ENCODE measurements at places on chromosomes 7 and 10.

GRCh38 chr7:85237721-85238120 lies 50.9 kb upstream of the SEMA3D start:
- DNase-seq = no peak

GRCh38 chr7:50641442-50642405 lies 76.5 kb upstream of the DDC start:
- DNase-seq = peak; percentile 3

DNA sequence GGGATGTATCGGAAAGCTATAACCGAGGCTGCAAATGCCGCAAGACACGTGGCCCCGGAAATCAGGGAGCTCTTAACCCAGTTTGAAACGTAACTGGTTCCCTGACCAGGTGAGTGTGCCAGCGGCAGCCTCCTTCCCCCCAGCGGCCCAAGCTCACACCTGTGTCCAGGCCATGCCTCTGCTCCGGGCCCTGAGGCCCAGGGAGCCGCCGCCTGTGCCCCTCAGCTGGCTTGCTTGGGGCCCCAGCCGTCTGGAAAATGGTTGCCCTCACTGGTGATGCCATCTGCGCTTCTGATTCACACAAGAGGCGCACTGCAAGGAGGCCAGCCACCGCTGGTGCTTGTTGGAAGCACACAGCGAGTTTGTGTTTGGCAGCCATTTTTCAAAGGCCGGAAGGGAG lies 9.2 kb downstream of the PWWP2B start:
- DNase-seq = no peak

- no peak for DNase-seq
These were observed 31.5 kb downstream of the MTURN start for GRCh38 chr7:30166155-30166840.

GRCh38 chr7:115672024-115672423 lies 358.5 kb downstream of the TFEC start:
- no peak for DNase-seq

DNA sequence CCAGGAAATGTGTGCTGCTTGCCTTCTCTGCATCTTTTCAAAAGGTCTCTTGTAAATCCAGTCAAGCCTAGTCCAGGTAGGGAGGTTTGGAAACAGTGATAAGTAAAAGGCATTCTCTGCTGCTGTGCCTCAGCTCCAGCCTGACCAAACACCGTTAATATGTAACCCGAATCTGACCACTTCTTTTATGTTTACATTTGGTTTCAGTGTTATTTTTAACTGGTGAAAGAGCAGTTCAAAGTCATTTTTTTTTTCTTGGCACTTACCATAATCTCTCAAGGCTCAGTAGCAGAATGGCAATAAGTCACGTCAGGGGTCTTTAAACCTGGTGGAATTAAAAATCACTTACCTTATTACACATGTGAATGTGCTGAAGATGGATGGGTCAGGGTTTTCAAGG lies 216.8 kb downstream of the PTEN start:
- DNase-seq = no peak

DNA sequence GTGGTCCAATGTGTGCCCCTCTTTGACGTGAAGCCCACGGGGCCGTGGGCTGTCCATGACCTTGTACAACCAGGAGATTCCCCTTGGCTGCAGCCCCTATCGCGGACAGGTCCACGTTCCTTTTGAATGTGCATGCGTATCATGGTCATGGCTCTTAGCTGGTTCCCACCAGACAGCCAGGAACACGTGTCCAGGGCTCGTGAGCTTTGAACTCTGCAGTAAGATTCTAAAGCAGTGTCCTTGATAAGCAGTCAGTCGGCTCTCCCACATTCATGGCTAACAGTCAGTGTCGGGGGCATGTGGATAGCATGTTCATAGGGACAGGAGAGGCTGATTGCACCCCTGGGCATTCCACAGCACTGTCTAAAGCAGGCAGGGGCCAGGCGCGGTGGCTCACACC lies 75.9 kb upstream of the SH2B2 start:
- no peak for DNase-seq

DNA sequence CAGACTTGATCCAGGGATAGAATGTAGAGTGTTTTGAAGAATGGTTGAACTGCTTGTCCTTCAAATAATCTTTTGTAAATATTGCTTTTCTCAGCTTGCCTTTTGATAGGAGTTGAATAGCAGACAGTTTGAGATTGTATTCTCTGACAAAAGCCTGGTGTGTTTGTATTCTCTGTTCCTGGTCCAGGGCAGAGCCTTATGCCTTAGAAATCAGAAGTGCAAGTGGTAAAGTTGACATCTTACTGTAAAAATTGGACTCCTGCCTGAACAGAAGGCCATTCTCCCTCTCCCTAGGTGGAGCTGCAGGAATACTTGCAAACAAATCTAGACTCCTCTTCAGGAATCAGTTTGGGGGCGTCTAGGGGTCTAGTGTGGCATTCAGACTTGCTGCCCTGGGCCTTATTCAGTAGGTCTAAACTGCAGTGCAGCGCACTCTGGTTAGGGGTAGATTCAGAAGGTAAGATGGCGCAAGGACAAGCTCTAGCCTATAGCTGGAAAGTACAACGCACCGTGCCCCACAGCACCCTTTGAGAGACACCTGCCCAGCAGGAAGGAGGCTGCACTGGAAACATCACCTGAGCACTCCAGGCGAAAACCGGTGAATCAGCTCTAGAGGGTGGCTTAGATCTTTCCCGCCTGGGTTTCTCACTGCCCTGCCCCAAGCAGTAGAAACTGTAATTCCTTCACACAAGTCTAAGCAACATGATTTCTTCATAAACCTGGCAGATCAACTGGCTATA lies 608.5 kb upstream of the GALNT17 start:
- no peak for DNase-seq

DNA sequence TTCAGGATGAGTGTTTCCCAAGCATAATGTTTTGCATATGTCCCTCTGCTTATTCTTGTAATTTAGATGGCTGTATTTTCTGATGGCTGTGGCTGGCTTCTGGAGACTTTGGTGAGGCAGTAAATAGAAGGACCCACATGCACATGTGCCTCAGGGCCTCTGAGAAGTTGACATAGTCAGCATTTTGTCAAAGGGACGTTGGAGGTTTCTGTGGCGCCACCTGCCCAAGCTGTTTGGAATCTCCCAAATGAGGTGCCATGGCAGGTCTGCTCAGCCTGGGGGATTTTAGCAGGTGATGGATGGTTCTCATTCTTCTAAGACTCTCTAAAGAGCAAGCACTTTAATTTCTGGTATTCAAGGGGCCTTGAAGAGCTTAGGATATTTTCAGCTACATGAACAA lies 29.8 kb downstream of the C10orf120 start:
- DNase-seq = no peak

DNA sequence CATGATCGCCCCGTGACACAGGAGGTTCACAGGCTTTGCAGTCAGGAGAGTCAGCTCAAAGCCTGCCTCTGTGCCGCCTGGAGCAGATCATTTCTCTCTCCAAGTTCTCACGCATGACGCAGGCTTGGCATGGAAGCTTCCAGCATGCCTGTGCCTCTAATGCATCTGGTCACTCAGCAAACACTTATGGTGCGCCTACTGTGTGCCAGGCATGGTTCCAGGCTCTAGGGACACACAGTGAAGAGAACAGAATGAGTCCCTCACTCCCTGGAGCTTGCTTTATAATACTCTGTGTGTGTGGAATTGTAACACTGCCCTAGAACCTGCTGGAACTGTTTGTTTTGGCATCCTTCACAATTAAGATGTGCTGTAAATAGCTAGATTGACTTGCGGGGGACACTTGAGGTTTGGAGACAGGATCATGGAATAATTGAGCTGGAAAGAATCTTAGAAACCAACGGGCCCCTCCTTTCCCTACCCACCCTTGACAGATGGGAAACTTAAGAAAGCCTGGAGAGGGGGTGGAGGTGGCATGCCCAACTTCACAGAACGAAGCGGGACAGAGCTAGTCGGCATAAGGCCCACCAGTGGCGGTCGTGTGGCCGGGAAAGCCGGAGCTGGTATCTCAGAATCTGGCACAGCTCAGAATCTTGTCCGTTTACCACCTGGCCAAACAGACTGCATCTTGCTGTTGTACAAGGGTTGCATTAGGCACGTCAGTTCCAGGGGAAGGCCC lies 4.6 kb upstream of the MYH16 start:
- DNase-seq = no peak

DNA sequence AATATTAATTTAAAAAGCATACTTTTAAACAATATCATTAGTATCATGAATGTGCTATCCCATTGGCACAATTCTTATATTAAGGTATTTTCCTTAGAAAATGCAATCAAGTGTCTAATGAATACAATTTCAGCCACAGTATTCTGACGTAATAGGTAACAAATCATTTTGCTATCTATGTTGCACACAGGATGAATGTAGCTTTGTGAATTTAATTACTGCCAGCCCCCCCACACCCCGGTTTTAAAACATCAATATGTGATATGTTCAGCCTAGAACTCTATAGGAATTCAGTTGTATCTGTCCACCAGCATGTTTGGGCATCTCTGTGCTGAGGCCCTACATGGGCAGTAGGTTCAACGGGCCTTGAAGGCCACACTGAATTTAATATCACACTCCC lies 274.6 kb downstream of the PLXDC2 start:
- DNase-seq = no peak

GRCh38 chr10:82887488-82887887 lies 1012.5 kb downstream of the NRG3 start:
- no peak for DNase-seq

DNA sequence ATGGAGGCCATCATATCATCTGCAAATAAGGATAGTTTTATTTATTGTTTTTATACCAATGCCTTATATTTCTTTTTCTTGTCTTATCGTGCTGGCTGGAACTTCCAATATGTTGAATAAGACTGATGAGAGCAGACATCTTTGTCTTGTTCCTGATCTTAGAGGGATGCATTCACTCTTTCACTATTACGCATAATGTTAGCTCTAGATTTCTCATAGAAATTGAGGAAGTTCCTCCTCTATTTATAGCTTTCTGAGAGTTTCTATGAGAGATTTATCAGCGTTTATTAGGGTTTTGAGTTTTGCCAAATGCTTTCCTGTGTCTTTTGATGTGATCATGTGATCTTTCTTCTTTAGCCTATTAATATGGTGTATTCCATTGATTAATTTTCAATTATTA lies 49.3 kb downstream of the COL28A1 start:
- DNase-seq = no peak

GRCh38 chr10:8539056-8539455 lies 484.6 kb downstream of the GATA3 start:
- no peak for DNase-seq

DNA sequence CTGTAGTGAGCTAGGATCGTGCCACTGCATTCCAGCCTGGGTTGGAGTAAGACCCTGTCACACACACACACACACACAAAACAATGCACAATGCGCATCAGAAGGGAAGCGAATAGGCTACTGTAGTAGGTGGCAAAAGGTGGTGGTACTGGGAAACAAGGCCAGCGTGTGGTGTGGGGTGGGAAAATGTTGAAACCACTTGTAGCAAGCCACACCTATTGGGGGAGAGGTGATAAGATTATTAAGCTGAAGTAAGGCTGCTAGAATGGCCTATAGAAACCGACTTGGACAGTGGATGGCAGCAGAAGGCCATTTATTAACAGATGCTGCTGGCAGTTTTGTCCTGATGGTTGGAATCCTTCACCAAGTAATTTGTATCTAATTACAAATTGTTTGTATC lies 7.2 kb upstream of the CHCHD1 start:
- no peak for DNase-seq

DNA sequence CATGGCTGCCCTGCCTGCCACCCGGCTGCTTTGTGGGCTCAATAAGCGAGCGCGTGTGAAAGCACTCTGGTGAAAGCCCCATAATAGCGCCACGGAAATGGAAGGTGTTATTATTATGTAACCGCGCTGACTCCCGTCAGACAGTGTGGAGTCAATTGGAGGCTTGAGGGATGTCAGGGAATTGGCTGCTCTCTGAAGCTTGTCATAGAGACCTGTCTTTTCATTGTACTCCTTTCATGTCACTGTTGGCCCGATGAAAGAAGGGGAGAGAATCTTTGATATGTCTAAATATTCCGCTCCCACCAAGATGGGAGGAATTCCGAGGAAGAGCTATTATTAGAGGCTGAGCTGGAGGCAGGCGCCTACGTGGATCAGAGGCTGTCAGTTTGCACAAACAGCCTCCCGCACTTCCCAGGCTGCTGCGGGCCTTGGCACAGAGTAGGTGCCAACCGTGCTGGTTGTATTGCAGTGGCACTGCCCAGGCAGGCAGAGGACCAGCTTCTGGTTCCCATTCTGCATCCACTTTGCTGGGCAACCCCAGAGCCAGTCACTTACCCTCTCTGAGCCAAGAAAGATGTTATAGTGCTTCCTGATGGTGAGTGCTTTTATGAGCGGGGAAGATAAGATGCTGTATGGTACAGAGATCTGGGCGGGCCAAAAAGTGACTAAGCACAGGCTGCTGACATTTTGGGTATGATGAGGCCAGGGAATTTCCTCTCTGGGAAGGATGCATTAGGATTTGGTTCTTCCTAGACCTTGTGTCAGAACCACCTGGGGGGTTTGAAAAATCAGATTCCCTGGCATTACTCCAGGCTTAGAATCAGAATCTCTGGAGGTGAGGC lies 151.4 kb downstream of the RPS24 start:
- DNase-seq = no peak

DNA sequence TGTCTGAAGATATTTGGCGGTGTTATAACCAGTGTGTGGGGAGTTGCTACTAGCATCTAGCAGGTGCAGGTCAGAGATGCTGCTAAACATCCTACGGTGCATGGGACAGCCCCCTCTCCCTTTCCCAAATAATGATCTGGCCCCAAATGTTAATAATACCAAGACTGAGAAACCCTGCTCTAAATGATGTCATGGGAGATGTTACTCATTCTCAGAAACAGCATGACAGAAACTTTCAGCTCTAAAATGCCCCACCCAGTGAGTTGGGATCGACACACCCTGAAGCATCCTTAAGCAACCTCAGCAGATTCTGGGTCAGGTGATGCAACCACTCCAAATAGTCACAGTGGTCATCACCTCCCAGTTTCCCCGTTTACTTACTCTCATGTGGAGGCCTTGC lies 108.8 kb upstream of the MPP7 start:
- DNase-seq = no peak

GRCh38 chr10:24900888-24901685 lies 51.3 kb downstream of the PRTFDC1 start:
- DNase-seq = no peak

DNA sequence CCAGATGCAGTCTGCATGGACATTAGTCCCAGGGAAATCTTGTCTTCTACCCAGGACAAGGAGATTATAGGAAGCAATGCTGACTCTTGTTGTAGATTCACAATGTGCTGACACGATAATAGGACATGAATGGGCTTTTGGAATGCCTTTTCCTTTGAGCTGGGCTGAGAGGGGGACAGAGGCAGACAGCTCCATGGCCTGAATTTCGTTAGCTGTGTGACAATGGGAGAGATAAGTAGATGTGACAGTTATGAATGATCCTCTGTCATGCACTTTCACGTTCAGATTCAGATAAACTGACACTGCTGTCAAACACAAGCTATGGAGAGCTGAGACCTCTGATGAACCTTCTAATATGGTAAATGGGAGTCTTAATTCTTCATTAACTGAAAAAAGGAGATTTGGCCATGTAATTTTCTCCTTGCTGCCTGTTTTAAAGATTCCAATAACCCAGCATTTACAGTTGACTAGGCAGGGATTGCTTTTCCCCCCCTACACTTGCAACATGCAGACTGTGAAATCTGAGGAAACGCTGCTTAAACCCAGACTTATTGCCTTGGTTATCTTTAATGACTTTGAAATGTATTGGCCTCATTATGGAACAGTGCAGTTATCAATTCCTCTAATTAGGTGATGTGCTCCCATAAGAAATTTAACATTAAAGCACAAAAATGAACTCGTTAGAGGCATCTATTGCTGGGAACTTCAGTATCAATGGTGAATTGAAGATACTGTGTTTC lies 669.3 kb downstream of the AUTS2 start:
- no peak for DNase-seq
